NK-92 treated with Interleukin-12 subunit alpha and Interleukin-12 subunit beta, amount 100 ng/mL, for 24 hours (cell line): ENCODE measurements at places on chromosomes 3 and 15.
A peak's percentile ranks its signal among the peaks of the same experiment; 100 is the strongest.

- DNase-seq = no peak
Observed at GRCh38 chr15:49875392-49875791, 243.6 kb downstream of the ATP8B4 start.

- peak; percentile 70 for DNase-seq
Observed at GRCh38 chr3:58214484-58215316, 3.9 kb upstream of the DNASE1L3 start.

GRCh38 chr15:55256281-55257011, 33.2 kb downstream of the RAB27A start:
- DNase-seq = no peak

- DNase-seq = no peak
Observed at GRCh38 chr3:134850761-134851160, 55.7 kb downstream of the EPHB1 start.

DNA sequence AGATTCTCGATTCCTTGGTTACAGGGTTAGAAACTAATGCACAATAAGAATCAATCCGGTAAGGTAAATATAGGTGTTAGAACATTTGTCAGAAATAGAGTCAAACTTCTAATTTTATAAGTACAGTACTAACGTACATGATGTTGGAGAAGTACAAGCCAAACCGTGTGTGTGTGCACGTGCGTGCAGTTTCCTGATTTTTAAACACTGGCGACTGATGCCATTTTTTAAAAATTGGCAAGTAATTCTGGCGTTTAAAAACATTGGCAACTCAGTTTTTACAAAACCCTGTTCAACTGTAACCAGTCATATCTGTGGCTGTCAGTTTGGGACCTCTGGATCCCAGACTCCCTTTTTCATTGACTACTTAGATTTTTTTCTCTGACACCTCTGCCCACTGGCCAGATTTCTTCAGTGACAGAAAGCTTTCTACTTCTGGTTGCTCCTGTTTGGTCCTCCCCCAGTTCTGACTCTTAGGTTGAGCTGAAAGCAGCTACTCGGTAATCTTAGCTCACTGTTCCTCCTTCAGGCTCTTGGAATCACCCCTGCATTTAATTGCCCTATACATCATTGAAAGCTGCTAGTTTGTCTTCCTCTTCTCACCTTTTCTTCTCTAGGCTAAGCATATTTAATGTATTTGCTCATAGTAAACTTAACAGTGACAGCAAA, 843 bp downstream of the ATG7 start:
- DNase-seq = no peak

GRCh38 chr3:26636096-26636727, 13.6 kb downstream of the LRRC3B start:
- DNase-seq = no peak

DNA sequence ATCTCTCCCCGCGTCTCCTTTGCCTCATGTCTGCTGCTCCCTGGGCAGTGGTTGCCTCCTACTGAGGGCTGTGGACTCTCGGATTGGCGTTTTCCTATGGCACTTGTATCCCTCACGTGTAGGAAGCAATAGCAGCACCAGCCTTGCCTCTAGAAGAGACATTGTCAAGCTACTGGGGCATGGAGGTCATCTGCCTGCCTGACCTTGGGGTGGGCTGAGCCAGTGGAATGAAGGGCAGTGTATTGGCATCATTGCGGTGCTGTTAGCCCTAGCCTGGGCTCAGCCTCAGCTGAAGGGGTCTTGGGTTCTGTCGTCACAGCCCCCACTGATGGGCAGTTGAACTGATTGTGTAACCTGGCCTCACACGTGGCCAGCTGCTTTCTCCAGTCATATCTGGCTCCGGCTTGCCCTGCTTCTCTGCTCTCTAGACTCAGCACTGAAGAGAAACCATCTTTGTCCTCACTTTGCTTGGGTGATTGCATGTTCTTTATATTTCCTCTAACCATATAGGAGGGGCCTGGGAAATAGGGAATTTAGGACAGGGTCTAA, 8.1 kb downstream of the ABCF3 start:
- DNase-seq = no peak

GRCh38 chr3:123883701-123884202, 380 bp downstream of the MYLK start:
- DNase-seq = no peak

DNA sequence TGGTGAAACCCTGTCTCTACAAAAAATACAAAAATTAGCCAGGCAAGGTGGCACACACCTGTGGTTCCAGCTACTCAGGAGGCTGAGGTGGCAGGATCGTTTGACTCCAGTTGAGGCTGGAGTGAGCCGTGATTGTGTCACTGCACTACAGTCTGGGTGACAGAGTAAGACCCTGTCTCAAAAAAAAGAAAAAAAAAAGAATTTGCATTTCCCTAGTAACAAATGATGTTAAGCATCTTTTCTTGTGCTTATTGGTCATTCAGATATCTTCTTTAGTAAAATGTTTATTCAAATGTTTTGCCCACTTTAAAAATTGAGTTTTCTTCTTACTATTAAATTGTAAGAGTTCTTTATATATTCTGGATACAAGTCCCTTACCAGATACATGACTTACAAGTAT, 48.7 kb downstream of the NFKBIZ start:
- DNase-seq = no peak

DNA sequence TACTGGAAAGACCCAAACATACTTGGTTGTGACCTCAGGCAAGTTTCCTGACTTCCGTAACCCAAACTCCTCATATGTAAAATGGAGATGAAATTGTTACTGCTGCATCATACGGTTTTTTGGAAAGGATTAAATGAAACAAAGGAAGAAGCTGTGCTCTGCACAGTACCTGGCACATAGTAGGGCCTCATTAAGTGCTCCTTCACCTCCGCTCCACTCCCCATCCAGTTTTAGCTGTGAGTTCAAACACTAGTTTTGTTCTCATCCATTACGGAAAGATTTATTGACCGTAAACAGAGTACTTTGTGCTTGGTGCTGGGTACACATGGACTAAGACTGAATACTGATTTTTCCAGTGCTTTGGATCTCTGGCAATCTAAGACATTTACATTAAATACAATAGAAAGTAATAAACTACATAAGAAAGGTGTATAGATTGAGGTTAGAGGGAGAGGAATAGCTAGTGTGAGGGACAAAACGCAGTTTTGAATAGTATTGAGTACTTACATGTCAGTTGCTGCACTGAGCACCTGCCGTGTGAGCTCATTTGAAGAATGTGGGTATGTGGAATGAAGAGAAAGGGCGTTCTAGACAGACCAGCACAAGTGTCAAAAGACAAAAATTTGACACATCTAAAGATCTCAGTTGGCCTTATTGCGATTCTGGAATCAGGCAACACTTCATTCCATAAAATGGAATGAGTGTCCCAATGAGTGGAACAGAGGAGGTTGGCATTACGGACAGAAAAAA, 594 bp upstream of the ICE2 start:
- DNase-seq = no peak

DNA sequence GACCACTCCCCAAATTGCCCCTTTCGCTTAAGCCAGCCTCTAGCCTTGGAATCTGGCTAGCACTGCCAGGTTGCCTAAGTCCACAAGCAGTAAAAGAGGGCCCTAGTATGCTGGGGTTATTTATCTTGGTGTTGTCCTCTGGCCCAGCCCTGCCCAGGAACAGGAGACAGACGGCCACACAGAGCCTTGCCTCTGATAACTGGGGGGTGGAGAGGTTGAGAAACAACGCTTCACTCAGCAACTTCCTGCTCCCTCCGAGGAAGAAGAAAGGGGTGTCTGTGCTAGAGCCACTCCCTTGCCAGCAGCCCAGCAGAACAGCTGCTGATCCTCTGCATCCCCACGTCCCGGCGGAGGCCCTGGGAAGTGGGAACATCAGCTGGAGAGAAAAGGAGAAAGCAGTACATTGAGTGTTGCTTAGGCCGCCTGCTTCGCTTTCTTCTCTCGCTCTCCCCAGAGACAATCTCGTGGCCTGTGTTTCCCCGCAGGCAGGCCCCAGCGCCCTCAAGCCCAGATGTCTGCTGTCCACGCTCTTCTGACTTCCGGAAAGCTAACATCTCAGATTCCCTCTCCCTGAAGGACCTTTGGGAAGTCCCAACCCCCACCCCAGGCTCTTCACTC, 22.6 kb upstream of the C3orf70 start:
- DNase-seq = no peak

GRCh38 chr3:195005251-195005620, 265.7 kb downstream of the XXYLT1 start:
- DNase-seq = no peak

GRCh38 chr3:53103397-53104296, 26.6 kb downstream of the RFT1 start:
- DNase-seq = no peak

- DNase-seq = no peak
Observed at GRCh38 chr15:51647128-51647562, 24.6 kb upstream of the DMXL2 start.

DNA sequence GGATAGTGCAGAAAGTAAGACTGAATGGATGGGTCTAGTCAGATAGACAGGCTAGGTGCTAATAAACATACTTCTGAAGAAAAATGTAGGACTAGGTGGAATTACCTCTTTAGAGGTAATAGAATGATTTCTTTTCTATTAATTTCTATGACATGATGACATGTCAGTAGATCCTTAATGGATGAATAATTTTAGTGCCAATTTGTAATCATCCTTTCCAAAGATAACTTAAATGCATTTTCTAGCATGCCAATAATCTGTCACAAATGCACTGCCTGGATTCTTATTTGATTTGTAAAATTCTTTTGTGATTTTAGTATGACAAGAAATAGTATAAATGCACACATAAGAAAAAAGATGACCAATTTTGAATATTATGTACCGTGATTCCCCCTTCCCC, 356.7 kb downstream of the NAALADL2 start:
- DNase-seq = no peak

DNA sequence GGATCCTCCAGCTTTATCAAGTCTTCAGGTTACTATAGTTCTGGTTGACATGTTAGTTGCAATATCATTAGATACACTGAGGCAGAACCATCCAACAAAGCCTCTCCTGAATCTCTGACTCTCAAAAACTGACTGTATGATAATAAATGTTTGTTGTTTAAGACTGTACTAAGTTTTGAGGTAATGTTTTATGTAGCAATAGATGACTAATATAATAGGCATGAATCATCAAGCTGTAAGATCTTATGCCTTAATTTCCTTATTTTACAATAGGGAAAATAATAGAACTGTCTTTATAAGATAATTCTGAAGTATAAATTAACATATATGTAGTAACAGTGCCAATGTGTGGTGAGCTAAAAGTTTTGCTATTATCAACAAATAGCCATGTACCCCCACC, 88.9 kb upstream of the TBC1D5 start:
- no peak for DNase-seq

- DNase-seq = no peak
Observed at GRCh38 chr3:114389156-114389555, 95.3 kb downstream of the TIGIT start.

GRCh38 chr15:99722406-99722805, 10.8 kb downstream of the LYSMD4 start:
- no peak for DNase-seq

DNA sequence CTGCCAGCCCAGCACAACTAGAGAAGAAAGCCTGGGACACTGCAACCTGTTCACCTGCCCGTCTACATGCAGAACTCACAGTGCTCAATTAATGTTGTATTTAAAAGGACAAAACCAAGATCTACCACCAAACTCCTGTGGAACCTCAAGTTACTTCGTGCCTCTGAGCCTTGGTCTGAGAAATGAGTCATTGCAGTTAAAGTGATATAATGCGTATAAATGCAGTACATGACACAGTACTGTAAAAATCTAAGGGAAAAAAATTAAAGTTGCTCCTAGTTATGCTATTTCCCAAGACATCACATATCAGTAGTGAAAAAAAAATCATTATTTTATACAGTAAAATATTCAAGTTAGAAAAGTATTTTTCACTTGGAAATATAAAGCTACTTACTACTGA, 138.9 kb downstream of the ZIC4 start:
- no peak for DNase-seq

DNA sequence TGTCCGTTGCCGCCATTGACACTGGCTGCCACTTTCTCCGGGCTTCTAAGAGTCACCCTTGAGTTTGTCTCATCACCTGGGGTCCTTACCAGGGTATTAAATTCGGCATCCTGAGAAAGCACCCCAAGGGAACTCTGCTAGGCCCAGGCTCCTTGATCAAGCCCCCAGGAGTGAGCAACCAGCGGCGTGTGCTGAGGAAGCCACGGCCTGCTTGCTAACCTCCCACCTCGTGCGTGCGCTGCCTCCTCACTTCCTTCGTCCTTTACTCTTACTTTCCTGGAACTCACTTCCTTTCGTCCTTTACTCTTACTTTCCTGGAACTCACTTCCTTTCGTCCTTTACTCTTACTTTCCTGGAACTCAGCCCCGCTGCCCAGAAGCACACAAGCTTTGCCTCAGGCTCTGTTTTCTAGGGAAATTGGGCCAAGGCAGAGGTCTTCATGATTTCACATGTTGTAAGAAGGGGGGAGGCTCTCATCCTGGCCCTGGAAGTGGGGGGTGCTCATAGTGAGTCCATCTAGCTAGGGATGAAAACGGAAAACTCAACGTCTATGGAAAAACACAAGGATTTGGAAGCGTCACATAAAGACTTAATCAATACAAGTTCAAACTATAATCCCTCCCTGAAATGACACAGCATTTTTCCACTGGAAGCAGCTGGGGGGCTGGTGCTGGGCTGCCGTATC, 36.7 kb upstream of the BDH1 start:
- no peak for DNase-seq

GRCh38 chr15:91257746-91258414, 157.8 kb downstream of the SV2B start:
- DNase-seq = no peak

- DNase-seq = no peak
Observed at GRCh38 chr3:64805248-64805647, 117.4 kb upstream of the ADAMTS9 start.

- DNase-seq = no peak
Observed at GRCh38 chr15:50828610-50829206, 63.2 kb upstream of the SPPL2A start.

DNA sequence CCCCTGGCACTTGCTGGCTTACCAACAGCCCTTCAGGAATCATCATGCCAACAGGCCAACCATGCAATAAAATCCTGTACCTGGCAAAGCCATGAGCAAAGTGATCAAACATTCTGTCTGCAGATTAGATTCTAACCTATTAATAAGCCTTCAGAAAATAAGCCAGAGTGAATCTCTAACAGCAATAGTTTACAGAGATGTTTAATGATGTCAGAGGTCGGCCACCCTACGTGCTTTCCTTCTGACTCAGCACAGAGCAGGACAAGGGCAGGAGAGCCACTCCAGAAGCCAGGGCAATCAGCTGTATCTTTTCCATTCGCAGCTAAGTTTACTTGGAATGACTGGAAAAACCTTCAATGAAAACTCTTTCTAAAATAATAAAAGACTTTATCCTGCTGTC, 13.1 kb downstream of the COL8A1 start:
- DNase-seq = no peak

- DNase-seq = no peak
Observed at GRCh38 chr15:89308236-89308635, 26.4 kb downstream of the POLG start.
